ENCODE measurements at places on chromosomes 3 and 15.

DNA sequence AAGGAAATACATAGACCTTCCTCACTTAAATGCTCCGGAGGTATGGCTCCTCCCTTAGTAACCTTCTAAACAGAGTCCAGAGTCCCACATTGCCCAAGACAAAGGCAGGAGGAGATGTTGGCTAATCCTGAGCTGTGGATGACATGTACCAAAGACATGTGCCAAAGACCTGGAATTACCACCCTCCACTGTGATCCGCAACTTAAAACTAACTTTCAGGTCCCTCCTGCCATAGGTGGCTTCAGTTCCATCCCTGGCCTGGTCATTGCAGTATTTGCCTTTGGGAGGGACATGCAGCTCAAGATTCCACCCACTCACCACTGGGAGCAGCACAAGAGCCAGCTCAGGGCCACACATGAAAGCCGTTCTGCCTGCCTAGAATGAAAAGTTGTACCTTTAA lies 28.0 kb downstream of the MYZAP start:
- DNase-seq, result no peak

DNA sequence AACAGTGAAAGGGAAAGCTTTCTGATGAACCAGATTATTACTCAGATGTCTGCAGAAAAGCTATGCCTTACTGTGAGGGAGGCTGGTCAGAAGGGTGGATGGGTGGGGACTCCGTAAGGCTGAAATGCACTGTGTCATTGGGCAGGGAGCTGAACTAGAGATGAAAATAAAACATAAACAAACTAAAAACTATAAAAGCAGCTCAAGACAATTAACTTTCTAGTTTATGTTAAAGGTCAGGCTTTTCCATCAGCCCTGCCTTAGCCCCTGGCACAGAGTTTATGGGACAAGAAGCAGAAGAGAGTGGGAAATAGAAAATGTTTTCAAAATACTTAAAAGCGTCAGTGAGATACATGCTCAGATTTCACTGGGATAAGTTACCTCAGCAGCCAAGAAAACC lies 310.0 kb upstream of the UBE2E2 start:
- DNase-seq, result no peak

GRCh38 chr3:49333091-49333490 lies 6.8 kb downstream of the USP4 start:
- no peak for DNase-seq

DNA sequence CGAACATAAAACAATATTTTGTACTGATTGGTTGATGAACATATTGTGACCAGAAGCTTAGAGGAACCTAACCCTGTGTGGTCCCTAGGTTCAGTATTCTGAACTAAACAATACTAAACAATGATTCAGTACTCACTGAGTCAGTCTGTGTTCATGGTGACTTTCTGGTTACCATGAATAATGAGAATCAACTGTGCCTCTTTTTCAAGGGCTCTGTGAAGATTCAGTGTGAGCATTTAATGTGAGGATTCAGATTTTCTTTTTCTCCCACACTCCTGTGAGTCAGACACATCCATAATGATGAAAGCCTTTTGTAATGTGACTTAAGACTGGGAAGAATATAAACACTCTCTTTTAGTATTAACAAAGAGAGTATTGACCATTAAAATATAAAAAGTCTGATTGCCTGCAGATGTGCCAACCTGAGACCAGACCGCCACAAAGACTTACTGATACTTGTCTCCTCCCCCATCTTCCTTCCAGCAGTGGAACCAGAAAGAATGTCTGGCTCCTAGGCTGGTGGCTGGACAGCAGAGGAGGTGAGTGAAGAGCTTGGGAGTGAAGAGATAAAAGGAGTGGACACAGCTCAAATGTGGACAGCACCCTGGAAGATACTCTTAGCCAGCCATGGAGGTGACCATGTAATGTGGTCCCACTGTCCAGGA lies 17.6 kb upstream of the ACTL6A start:
- no peak for DNase-seq

DNA sequence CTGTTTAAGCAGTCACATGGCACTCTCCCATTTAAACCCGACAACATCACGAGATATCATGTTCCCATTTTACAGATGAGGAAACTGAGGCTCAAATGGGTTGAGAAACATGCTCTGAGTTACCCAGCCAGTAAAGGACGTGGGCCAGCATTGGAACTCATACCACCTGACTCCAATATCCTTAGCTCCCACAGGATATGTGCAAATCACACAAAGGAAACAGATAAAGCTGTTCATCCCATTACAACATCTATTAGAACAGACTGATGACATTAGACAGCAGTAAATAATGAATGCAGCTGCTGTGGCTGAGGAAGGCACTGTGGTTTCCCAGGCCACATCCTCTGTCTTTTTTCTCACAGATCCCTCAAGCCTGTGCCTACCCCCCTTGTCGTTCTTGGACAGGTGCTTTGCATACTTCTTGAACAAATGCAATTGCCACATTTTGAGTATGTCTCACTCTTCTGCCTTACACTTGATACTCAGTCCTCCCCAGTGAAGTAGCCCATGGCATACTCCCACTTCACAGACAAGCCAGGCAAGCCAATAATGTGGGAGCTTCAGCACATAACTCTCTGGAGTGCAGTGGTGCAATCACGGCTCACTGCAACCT lies 17.7 kb downstream of the FRMD4B start:
- DNase-seq, result no peak

DNA sequence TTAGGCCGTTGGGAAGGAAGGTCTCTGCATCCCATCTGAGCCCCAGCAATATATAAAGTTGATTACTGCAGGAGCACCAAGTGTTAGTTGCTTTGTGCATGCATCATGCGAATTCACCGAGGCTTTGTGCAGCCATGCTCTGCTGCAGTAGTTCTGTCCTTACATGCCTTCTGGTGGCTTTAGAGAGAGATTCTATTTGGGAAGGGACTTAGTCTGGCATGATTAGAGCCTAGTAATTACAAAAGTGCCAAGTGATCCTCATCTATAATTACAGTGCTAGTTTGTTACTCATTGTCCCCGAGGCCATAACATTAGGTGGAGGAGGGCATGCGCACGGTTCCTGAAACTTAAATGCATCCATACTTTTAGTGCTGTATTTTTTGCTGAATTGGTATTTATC lies 353.6 kb downstream of the CNTN4 start:
- DNase-seq, result no peak

- no peak for DNase-seq
These were observed 192.5 kb downstream of the GOLGA6L6 start for GRCh38 chr15:20348900-20349773.

DNA sequence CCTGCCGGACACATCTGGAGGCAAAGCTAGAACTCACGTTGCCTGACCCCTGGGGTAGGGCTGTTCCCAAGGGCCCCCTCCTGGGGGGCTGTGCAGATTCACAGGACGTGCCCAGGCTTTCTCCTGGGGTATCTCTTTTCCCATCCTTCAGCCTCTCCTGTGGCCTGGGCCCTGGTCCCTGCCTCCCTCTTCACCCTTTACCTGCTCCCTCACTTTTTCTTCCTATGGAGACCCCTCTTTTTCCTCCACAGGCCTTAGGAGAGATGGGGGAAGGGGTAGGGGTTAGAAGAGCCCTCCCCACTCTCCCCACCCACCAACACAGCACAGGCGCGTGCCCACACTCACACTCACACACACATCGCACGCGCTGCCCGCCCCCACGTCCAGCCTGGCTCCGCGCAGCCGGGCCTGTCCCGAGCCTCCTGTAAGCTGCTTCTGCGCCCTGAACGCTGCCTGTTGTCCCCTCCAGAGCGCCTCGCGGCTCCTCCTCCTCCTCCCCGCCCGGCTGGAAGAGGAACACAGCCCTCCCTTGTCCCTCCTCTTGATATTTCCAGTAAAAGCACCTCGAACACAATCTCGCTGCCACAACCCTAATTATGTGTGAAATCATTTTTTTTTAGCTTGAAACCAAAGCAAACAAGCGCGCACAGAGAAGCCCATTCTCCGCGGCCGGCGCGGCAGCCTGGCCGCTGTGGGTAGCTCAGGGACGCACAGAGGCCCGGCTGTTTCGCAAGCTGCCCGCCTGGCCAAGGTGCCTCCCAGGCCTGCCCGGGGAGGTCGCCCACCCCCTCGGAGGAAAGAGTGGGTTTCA lies 33.9 kb upstream of the ACAN start:
- DNase-seq, result no peak

GRCh38 chr3:188529228-188529627 lies 375.3 kb downstream of the LPP start:
- no peak for DNase-seq

- DNase-seq, result no peak
These were observed 27.6 kb upstream of the FAM3D start for GRCh38 chr3:58693940-58694850.

DNA sequence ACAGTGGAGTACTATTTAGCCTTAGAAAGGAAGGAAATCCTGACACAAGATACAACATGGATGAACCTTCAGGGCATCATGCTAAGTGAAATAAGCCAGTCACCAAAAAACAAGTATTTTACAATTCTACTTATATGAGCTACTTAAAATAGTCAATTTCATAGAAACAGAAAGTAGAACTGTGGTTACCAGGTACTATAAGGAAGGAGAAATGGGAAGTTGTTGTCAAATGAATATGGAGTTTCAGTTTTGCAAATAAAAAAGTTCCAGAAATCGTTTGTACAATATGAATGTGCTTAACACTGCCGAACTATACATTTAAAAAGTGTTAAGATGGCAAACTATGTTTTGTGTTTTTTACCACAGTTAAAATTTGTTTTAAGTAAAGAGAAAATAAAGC lies 26.8 kb downstream of the TRANK1 start:
- no peak for DNase-seq

DNA sequence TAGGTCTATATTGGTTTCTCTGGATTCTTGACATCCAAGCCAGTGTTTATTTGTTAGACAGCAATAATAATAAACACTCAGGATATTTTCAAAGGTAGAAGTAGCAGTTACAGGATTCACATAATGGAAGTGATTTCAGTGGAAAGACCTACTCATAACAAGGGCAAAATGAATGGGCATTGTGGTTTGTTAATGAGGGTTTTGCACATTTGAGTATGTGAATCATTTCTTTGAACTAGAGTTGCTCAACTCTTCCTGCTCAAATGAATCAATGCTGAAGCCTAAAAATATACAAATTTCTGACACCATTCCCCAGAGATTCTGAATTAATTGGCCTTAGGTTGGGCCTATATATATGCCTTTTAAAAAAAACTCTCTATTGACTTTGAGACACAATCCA lies 4.1 kb upstream of the COL6A5 start:
- no peak for DNase-seq

- DNase-seq, result no peak
These were observed 113.8 kb upstream of the EPHA6 start for GRCh38 chr3:96700322-96701315.

DNA sequence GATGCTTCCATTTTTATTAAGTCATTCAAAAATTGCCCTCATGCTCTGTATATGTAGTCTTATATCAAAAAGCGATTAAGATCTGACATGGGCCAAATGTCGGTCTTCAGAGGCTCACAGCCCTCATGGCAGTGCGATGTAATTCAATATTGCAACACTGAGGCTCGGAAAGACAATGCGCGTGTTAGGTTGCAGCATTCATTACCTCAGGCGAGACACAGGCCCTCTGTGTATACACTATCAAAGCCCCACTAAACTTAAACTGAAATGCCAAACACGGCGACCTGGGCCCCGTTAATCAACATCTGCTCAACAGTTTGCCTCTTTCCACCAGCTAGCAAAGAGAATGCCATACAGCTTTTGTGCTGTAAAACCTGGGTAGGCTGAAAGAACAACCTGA lies 413.4 kb downstream of the ERC2 start:
- DNase-seq, result no peak

All from NCI-H774 (cell line).